ENCODE measurements at places on chromosomes 3 and 15.

DNA sequence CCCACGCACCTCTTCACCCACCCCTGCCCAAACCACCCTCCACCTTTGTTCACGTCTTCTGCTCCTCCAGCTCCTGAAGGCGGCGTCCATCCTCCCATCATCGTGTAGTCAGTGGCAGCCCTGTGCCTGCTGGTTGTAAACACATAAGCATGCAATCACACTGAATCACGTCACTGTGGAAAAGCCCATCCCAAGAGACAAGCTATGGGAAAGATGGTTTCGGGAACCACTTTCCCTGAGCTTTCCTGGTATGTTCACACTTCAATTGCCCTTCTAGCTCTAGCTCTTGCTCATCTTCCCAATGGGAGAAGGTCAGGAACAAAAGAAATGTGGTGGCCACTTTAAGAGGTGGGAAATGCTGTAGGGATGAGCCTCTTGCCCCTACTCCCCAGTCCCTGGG is 14.4 kb upstream of the GOLGA8J start:
- DNase-seq = no peak

GRCh38 chr3:197503652-197504051 is 52.1 kb downstream of the BDH1 start:
- DNase-seq = no peak

DNA sequence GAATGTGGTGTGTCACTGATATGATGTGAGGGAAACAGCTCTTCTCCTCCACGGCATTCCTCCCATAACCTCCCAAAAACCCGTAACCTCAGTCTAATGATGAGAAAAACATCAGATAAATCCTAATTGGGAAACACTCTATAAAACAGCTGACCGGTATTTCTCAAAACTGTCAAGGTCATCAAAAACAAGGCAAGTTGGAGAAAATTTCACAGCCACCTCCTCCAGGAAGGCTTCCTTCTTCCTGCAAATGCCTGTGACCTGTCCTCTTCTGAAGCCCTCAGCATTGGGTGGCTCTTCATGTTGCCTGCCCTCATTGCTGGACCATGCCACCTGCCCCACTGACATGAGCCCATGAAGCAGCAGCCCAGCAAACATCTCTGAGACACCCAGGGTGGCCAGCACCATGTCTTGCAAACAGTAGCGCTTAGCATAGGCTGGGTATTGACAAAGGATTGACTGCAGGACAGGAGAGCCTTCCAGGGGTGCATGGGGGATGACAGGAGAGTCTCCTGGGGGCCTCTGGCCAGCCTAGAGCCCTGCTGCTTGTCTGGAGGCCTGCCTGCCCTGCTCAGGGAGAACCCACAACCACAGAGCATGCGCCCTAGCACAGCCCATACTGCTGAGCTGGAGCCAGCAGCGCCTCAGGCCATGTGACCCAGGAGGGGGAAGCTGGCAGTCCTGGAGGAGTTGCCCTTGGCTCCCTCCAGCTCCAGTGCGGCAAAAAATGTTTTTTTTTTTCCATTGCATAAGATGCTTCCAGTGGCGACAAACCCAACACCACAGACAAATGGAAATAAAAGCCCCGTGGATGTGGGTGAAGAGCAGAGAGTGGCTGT is 49.7 kb downstream of the XXYLT1 start:
- DNase-seq = no peak

GRCh38 chr3:196163666-196164493 is 47.3 kb downstream of the ZDHHC19 start:
- no peak for DNase-seq

Data from AG04449 (cell line).